ENCODE measurements at places on chromosomes 11 and 22.

DNA sequence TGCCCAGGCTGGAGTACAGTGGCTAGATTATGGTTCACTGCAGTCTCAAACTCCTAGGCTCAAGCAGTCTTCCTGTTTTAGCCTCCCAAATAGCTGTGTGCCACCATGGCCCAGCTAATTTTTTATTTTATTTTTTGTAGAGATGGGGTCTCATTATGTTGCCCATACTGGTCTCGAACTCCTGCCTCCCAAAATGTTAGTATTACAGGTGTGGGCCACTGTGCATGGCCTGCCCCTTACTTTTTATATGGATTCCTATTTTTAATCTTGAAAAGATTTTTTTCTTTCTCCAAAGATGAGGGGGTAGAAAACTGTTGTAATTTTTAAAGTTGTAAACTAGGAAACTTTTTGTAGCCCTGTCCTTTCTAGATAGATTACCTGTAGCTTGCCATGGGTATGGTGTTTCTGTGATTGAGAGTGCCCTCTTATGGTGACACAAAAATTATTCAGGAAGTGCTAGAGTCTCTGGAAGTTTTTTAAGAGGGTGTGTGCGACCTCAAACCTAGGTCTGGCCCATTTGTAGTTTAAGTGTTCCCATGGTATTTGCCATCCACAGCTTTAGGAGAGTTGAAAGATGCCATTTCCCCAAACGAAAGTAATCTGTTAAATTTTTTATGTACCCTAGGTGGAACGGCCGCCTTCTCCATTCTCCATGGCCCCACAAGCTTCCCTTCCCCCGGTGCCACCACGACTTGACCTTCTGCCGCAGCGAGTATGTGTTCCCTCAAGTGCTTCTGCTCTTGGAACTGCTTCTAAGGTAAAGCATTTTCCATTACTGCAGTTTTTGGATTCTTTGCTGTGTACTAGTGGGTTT lies 32.4 kb downstream of the MCAM start:
- no peak for DNase-seq

- no peak for DNase-seq
Observed at GRCh38 chr11:29187215-29187614, 829.6 kb downstream of the KCNA4 start.

- DNase-seq: no peak
Observed at GRCh38 chr22:43266076-43266475, 77.1 kb downstream of the SCUBE1 start.

DNA sequence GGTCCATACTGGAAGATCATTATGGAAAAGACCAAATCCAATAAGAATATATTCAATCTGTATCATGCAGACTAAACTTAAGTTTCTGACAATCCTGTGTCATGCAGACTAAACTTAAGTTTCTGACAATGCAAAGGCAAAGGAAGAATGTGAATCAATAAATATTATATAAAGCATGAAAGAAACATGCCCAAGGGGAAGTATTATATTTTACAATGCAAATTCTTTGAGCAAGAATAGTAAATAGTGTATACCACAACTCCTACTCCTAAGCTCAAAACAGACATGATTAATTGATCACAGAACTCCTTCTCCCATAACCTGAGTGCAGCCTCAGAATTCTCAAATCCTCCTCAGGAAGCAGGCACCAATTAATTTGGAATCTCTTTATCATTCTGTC lies 71.3 kb upstream of the BDNF start:
- no peak for DNase-seq

DNA sequence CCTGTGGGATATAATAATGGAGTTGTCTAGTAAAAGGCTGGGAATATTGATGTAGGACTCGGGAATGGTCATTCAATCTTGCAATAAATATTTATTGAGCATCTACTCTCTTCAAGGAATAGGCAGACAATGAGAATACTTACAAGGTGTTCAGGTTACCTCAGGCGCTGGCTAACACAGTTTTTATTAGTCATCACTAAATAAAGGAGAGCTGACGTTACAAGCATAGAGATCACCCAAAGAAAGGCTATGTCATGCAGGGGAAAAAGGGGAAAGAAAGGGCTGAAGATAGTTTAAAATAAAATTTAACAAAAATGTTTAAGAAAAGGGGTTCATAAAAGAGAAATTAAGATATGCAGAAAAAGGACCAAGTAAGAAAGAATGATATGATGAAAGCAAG lies 15.8 kb upstream of the CTSC start:
- DNase-seq: no peak

DNA sequence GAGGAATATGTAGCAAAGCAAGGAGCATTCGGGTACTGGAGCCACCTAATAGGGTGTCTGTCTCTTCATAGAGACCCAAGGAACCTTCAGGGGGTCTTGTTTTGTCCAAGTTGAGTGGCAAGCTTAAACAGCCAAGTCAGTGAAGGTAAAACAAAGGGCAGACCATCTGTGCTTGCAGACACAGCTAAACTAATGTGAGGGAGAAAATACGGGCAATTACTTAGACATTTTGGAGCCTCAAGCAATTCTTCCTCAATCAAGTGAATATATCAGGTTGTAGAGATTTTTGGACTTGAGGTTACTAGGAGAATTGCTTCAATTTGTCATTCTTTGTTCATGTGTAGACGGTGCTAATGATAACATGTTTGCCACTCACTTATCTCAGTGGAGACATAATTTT lies 148.2 kb upstream of the ARHGAP20 start:
- no peak for DNase-seq

GRCh38 chr22:30043161-30043560 lies 37.1 kb upstream of the HORMAD2 start:
- DNase-seq: no peak

DNA sequence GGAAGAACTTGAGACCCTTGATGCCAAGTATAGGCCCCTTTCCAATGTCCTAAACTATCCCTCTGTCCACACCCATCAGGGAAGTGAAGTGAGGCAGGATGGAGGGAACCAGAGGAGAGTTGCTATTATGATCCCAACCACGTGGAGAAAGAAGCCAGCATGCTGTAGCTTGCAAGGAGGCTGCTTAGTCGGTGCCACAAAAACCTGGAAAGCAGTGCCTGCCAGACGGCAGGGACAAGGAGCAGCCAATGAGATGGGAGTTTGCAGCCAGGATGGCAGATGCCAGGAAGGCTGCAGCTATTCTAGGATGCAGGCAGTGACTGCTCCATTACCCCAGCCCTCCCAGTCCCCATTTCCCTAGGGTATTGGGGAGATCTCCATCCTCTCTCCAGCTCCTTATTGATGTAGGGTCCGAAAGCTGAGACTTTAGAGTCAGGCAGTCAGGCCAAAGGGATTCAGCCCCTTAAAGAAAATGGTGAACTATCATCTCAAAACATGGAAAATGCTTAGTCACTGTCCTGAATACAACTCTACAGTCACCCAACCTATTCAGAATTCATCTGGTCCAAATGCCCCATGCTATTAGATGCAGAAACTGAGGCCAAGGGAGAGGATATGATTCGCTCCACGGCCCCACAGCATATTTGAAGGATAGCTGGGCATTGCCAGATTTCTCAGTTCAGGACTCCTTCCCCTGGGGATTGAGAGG lies 18.4 kb upstream of the LRRC55 start:
- no peak for DNase-seq

GRCh38 chr11:45662665-45663485 lies 2.5 kb downstream of the CHST1 start:
- peak; percentile 62 for DNase-seq
